Spleen (tissue), 13 donors: ENCODE measurements at places on chromosomes 5 and 9.

DNA sequence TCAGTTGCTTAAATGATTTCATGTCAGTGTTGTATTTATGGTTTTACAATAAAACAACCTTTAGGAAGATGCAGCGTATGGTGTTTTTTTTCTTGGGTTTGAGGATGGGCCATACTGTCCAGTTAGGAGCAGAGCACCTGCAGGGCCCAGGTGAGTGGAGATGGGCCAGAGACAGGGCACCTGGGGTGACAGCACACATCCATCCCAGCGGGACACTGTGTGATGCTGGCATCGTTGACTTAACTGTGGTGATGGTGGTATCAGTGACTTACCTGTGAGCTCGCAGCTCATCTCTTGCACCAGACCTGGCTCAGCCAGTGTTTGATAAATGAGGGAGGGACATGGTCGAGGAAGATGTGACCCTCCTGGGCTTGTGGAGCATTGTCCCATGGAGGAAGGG, 21.6 kb downstream of the AMBP start:
- no peak overlapping the region for H3K27ac ChIP-seq
- H3K36me3 ChIP-seq: no peaks in the 10 kb centered on the region
- H3K4me1 ChIP-seq: no peaks in the 10 kb centered on the region
- DNase-seq: peak; percentile 62

DNA sequence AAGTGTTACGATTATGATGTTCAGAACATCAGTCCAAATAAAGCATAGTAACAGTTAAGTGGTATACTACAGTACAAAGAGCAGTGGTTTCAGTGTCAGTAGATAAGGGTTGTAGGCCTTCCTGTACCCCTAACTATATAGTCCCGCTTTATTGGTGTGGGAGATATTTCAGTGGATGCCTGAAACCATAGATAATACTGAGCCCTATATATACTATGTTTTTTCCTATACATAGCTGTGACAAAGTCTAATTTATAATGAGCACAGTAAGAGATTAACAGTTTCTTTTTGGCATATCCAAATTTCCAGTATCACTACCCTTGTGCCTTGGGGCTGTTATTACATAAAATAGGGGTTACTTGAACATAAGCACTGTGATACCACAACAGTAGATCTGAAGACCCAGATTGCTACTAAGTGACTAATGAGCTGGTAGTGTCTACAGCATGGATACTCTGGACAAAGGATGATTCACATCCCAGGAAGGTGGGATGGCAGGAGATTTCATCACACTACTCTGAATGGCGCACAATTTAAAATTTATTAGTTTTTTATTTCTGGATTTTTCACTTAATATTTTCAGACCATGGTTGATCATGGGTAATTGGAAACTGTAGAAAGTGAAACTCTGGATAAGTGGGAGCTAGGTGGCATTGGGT, 119.3 kb downstream of the RPS23 start:
- no peaks in the 10 kb centered on the region for H3K27me3 ChIP-seq
- no peak for DNase-seq
- H3K27ac ChIP-seq: no peak overlapping the region
- no peaks in the 10 kb centered on the region for H3K4me1 ChIP-seq
- H3K36me3 ChIP-seq: no peaks in the 10 kb centered on the region

DNA sequence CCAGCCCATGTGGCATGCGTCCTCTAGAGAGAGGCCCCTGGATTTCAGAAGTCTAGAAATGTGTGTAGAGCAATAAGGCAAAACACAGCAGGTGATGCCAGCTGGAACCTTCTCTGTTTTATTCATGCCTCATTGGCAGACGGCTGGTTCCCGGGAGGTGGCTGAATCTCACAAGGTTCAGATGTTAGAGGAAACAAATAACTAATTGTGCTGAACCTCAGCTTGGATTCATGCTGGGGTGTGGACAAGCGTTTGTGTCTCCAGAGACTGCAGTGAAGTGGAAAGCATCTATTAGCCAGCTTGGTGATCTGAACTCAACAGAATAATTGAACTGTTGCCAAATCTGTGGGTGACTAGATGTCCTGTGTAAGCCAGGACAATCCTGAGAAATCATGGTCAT, 131.1 kb upstream of the NR4A3 start:
- DNase-seq: no peak
- H3K4me3 ChIP-seq: no peak overlapping the region
- no peaks in the 10 kb centered on the region for H3K27me3 ChIP-seq
- no peaks in the 10 kb centered on the region for H3K36me3 ChIP-seq

GRCh38 chr5:146533260-146533857, 17.4 kb upstream of the GPR151 start:
- no peaks in the 10 kb centered on the region for H3K4me1 ChIP-seq
- no peak overlapping the region for H3K27ac ChIP-seq
- no peaks in the 10 kb centered on the region for H3K27me3 ChIP-seq
- peak; percentile 77 for DNase-seq
- no peak overlapping the region for H3K4me3 ChIP-seq

DNA sequence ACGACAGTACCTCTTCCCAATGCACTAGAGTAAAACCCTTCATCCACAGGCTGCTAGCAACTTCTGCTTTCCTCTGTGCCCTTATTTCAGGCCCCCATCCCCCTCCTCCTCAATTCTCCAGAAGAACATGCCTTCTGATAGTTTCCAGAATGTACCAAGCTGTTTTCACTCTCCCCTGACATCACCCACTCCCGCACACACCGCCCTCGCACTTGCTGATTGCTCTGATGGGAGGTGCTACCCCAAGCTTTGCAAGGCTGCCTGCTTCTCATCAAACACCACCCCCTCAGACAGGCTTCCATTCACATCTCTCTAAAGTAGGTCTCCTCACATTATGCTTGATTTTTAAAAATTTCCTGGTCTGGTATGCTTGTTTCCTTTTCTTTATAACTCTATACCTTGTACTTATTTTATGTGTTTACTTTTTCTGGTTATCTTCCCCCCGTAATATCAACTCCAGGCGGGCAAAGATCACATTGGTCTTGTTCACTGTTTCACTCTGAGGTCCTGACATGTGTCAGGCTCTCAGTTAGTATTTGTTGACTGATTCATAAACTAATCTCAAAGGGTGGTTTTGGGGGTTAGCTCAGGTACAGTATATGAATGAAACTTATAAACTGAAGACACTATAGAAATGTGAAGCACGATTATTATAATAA, 91.0 kb upstream of the C9orf72 start:
- H3K36me3 ChIP-seq: no peaks in the 10 kb centered on the region
- H3K27ac ChIP-seq: no peak overlapping the region
- no peak for DNase-seq
- no peaks in the 10 kb centered on the region for H3K4me1 ChIP-seq

DNA sequence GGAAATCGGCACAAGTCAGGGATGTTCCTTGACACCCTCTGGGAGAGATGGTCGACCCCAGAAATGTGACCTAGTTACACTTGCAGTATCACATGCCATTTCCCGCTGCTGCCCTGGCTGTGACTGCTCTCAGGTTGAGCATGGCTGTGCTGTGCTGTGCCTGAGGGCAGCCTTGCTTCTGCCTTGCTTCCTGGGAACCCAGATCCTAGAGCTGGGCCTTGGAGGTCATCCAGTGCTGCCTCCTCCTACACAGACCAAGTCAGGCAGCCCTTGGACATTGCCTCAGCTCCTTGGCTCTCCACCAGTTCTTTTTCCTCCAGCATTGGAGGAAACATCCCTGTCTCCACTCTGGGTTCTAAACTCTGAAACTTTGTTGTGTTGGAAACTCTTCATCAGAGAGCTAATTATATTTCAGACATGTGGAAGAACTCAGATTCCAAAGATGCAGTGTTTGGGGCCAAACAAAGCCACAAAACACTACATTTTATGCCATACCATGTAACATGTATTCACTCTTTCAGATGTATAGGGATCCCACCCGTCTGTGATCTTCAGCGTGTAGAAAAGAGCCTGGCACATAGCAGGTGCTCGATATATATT, 6.1 kb downstream of the MAMDC2 start:
- no peaks in the 10 kb centered on the region for H3K4me1 ChIP-seq
- H3K36me3 ChIP-seq: no peaks in the 10 kb centered on the region
- H3K27me3 ChIP-seq: no peaks in the 10 kb centered on the region
- H3K27ac ChIP-seq: peak overlapping the region; percentile 71
- no peak overlapping the region for H3K4me3 ChIP-seq
- no peak for DNase-seq

DNA sequence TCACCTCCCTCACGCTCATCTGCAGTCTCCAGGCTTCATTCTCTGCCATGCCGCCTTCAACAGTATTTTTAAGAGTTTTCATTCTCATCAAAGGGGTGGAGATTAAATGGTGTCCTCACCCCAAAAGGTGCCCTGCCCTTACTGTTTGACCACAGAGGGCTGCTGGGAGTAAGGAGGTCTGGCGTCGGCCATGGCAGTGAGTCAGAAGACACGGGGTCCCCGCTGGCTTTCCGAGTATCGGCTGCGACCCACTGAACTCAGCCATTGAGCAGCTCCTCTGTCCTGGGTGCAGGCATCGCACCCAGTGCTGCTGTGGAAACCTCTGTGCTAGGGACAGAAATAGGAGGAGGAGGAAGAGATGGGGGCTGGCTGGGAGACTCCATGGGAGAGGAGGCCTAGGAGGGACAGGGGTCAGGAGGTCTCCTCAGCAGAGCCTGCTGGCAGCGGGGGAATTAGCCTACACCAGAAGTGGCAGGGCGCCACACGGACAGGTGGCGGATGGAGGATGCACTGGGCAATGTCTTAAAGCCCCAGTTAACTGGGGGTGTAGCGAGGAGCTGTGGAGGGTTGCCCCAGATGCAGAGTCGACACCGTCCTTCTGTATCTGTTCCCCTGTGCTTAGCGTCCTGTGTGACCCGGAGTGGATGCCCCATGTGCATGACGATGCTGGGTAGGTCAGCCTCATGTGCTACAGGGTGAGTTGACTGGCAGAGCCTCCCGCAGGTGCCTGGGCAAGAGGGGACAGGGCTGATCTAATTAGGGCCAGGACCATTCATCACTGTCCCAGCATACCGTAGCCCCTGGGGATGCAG, 15.4 kb upstream of the PLEKHG4B start:
- H3K4me1 ChIP-seq: no peaks in the 10 kb centered on the region
- no peak for DNase-seq
- no peaks in the 10 kb centered on the region for H3K36me3 ChIP-seq
- no peak overlapping the region for H3K27ac ChIP-seq
- H3K4me3 ChIP-seq: no peak overlapping the region

DNA sequence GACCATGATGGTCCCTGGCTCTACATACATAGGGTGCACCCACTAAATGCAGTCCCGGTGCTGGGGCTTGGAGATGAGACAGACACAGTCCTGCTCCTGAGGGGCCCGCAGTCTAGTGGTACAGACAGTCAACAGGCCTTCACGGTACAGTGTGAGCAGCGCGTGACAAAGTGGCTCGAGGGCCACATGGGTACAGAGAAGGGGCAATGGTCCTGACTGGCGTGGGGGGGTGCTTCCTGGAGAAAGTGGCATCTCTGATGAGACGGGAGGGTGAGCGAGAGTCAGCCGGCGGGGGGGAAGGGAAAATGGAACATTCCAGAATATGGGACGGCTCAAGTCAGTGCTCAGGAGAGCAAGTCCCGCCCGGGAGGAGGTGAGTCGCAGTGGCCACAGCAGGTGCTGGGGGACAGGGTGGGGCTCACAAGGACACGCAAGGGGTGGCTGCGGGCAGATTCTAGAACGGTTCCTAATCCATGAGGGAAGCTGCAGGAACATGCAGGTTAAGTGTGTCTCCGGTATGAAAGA, 38.0 kb downstream of the WHRN start:
- H3K4me3 ChIP-seq: no peak overlapping the region
- peaks cover 6% of the 10 kb centered on the region for H3K4me1 ChIP-seq
- peaks cover 19% of the 10 kb centered on the region for H3K36me3 ChIP-seq

- no peaks in the 10 kb centered on the region for H3K36me3 ChIP-seq
- no peak overlapping the region for H3K4me3 ChIP-seq
- H3K27ac ChIP-seq: no peak overlapping the region
- H3K4me1 ChIP-seq: no peaks in the 10 kb centered on the region
- peaks cover 12% of the 10 kb centered on the region for H3K27me3 ChIP-seq
- no peak for DNase-seq
Observed at GRCh38 chr5:137128012-137128411, 371.1 kb downstream of the SPOCK1 start.

GRCh38 chr5:169416583-169417196, 115.8 kb upstream of the SLIT3 start:
- no peaks in the 10 kb centered on the region for H3K4me1 ChIP-seq
- no peaks in the 10 kb centered on the region for H3K36me3 ChIP-seq
- no peak overlapping the region for H3K27ac ChIP-seq
- H3K27me3 ChIP-seq: no peaks in the 10 kb centered on the region
- no peak overlapping the region for H3K4me3 ChIP-seq

- no peak overlapping the region for H3K27ac ChIP-seq
- H3K4me3 ChIP-seq: no peak overlapping the region
- H3K4me1 ChIP-seq: no peaks in the 10 kb centered on the region
- no peak for DNase-seq
- H3K27me3 ChIP-seq: no peaks in the 10 kb centered on the region
Observed at GRCh38 chr9:76107482-76107881, 217.0 kb downstream of the PCSK5 start.

- no peak for DNase-seq
- H3K36me3 ChIP-seq: no peaks in the 10 kb centered on the region
- H3K4me1 ChIP-seq: no peaks in the 10 kb centered on the region
- no peak overlapping the region for H3K4me3 ChIP-seq
- H3K27me3 ChIP-seq: no peaks in the 10 kb centered on the region
- no peak overlapping the region for H3K27ac ChIP-seq
Observed at GRCh38 chr5:74303578-74303977, 336.9 kb downstream of the ENC1 start.

DNA sequence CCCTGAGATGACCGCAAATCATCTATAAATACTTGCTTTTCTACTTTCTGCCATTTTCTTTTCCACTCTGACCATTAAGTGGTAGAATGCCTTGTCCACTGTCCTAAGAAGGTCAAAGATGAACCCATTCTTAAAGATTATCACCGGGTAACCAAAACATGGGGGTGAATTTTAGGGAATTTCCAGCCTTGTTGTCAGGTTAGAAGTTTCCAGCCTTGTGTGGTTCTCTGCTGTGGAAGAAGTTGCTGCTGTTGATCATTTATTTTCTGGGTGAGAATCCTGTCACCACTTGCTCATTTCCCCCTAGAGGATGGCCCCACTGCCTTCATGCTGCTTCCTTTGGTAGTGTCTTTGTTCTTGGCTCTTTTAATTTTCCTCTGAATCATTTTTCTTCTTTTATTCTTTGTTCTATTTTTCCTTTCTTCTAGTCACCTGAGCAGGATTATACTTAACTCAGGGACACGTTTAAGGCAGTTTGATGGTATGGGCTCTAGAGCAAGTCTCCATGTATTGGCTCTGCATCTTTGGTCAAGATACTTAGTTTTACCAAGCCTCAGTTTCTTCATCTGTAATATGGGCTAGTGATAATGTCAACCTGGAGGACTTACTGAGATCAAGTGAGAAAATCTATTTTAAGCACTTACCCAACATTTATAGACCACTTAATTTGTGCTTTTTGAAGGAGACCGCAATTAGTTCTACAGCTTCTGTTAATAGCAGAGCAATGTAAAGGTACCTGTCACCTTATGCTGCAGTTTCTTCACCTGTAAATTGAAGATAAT, 266.2 kb downstream of the ARHGAP26 start:
- H3K4me3 ChIP-seq: no peak overlapping the region
- no peak for DNase-seq
- H3K27me3 ChIP-seq: no peaks in the 10 kb centered on the region
- no peaks in the 10 kb centered on the region for H3K4me1 ChIP-seq

GRCh38 chr5:82694711-82695285, 382.4 kb downstream of the TMEM167A start:
- H3K27me3 ChIP-seq: no peaks in the 10 kb centered on the region
- H3K36me3 ChIP-seq: no peaks in the 10 kb centered on the region
- no peak overlapping the region for H3K27ac ChIP-seq
- H3K4me1 ChIP-seq: peaks cover 4% of the 10 kb centered on the region
- no peak for DNase-seq
- H3K4me3 ChIP-seq: no peak overlapping the region

GRCh38 chr9:108933231-108933717, 650 bp downstream of the ELP1 start:
- H3K27ac ChIP-seq: peak overlapping the region; percentile 93
- H3K4me1 ChIP-seq: peaks cover 8% of the 10 kb centered on the region
- DNase-seq: no peak
- H3K4me3 ChIP-seq: peak overlapping the region; percentile 95
